ENCODE measurements at places on chromosomes 5 and 9.

- DNase-seq = no peak
Observed at GRCh38 chr5:32029261-32029660, 144.9 kb downstream of the GOLPH3 start.

DNA sequence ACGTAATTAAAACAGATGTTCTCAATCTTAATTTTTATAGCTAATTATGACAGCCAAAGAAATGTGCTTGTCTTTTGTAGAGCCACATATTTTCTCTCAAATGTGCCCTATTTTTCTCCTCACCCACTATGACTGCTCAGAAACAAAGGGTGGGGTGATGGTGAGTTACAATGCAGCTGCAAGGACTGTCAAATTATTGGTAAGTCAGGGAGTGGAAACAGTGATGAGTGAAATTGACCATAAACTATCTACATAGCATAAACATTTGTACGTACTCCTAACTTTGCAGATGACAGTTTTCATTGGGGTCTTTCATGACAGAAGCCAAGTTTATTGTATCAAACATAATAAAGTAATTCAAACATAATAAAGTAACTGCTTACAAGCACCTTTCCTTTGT is 215.9 kb downstream of the MCTP1 start:
- no peak for DNase-seq

GRCh38 chr9:92151691-92152393 is 36.6 kb upstream of the SPTLC1 start:
- no peak for DNase-seq

DNA sequence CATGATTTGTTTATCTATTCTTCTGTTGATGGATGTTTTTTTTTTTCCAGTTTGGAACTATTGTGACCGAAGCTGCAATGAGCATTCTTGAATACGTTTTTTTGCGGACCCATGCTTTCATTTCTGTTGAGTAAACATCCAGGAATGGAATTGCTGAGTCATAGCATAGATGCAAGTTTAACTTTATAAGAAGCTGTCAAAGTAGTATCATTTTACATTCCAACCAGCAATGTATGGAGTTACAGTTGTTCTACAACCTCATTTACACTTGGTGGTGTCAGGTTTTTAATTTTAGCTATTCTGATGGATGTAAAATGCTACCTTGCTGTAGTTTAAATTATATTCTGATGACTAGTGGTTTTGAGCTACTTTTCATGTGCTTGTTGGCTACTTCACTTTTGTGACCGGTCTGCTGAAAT is 49.0 kb downstream of the NPR3 start:
- no peak for DNase-seq

DNA sequence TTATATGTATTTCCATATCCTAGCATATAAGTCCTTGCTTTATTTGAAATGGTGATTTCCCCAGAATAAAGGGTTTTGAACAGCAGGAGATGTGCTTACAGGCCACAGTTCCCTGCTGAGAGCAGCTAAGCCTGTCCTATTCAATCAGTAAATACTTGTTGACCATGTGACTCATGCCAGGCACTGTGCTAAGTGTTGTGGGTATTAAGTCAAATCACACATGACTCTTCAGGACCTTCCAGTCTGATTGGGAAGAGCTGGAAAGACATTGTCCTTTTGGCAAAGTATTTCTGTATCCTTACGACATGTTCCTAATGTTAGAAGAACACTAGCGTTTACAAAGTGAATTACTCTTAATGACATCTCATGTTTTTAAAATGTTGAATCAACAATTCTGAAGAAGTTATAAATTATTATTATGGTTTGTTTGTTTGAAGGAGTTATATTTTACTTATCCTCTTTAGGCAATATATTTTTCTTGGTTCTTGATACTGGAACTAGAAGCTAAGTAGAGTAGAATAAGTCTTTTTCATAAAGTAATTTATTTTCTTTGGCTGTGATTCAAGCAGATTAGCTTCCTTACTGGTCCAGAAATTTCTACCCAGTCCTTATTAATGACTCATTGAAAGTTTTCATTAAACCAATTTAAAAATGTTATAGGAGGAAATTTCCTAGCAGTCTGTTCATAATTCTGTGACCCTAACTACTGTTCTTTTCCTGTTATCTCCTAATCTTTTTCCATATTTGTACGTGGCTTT is 82.1 kb downstream of the GAPVD1 start:
- DNase-seq = no peak

DNA sequence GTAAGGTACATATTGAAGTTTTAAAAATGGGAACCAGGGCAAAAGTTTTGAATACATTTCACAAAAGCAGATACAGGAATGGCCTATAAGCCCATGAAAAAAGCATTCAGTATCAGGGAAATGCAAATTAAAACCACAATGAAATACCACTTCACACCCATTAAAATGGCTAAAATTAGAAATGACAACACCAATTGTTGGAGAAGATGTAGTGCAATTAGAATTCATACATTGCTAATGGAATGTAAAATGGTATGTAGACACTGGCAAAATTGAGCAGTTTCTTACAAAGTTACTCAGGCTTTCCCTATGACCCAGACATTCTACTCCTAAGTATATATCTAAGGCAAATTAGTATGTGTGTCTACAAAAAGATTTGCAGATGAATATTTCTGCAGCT is 34.2 kb downstream of the CDC14B start:
- no peak for DNase-seq

GRCh38 chr9:10268531-10269485 is 344.0 kb downstream of the PTPRD start:
- no peak for DNase-seq

GRCh38 chr9:107102011-107102410 is 181.1 kb upstream of the RAD23B start:
- no peak for DNase-seq

DNA sequence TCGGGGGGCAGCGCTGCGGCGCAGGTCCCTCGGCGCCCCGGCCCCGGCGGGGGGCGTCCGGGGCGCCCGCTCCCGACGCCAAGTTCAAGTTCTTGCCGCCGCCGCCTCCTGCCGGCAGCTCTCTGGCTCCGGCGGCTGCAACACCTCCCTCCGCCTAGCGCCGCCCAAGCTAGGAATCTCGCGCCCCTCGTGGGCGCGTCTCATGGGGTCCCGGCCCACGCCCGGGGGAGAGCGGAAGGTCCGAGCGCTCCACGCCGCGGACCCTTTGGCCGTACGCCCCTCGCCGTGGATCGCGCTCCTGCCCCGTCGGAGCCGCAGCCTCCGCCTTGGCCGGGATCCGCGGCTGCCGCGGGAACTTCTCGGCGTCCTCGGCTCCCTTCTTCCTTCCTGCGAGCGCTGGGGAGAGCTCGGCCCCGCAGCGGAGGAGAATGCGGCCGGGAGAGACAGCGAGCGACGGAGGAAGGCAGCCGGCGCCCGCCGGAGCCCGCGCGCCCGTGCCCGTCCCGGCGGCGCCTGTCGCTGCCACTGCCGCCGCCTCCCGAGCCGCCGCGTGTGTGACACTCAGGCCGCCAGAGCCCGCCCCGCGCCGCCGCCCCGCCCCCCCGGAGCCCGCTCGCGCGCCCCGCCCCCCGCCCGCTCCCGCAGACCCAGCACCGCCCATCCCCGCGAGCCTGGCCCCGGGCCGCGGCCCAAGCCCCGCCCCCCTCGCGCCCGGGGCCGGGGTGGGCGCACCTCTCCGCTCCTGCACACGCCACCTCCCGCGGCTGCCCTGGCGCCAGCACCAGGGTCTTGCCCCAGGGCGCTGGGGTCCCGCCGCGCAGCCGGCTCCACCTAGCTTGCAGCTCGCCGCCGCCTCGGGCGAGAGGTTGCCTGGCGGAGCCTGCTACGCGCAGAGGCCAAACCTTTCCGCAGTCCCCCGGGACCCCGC is at the start of gene SHB:
Gene SHB (minus strand): TSS at position 527 of the 928 bp plus-strand sequence. CDS start 582 bp downstream, outside the sequence.
- peak; percentile 92 for DNase-seq

DNA sequence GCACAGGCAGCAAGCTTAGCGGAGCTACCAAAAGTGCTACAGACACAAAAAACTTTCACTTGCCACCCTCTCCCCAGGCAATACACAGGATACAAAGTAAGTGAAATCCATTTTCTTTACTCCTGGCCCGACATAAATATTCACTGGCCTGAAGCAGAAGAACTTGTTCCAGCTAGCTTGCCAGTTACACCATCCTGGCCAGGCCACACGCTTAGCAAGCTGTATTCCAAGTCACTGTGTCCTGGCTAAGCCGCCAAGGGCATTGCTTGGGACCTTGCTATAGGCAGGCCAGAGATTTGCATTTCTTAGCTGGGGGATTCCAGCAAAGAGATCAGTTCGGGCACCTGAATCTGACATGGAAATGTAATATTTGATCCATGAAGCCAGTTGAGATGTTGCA is 71.0 kb upstream of the SLC1A3 start:
- DNase-seq = no peak

GRCh38 chr9:89175828-89176261 is 2.8 kb downstream of the SHC3 start:
- no peak for DNase-seq

DNA sequence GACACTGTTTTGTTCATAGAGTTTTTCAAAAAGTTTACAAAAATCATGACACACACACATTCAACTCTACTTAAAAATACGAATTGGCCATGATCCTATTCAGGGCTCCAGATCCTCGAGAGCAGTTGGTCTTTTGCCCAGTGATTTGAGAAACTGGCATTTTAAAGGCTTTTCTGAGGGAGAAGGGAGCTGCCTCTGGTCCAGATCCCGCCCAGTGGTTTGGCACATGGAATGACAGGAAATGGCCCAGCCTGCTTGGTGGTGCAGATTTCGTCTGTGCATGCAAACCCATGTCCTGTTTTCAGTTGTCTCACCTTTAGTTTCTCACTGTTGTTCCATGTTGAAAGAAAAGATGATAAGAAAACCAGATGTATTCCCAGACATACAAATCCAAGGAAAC is 3.6 kb downstream of the CAMK4 start:
- peak; percentile 73 for DNase-seq

DNA sequence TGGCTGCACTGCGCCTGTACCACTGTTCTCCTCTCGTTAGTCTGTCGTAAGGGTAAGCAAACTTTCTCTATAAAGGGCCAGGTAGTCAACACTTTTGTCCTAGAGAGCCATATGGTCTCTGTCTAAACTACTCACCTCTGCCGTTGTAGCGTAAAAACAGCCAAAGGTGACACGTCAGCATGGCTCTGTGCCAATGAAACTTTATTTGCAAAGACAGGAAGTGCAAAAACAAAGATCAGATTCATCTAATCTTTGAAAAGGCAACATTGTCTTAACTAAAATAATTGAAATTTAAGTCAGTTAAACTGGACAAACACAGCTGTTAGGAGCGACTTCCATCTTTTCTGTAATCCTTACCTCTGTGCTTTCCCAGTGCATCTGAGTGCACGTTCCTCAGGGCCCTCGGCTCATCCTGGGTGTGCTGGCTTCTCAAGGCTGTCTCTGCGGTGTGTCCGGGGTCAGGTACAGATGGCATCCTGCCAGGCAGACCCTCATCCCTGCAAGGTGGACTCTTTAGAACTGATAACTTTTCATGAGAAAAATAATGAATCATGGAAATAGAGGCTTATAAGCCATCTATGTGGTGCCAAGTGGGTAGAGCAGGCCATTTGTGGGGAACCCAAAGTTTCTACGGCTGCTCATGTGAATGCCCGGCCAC is 35.2 kb upstream of the IRX4 start:
- no peak for DNase-seq

DNA sequence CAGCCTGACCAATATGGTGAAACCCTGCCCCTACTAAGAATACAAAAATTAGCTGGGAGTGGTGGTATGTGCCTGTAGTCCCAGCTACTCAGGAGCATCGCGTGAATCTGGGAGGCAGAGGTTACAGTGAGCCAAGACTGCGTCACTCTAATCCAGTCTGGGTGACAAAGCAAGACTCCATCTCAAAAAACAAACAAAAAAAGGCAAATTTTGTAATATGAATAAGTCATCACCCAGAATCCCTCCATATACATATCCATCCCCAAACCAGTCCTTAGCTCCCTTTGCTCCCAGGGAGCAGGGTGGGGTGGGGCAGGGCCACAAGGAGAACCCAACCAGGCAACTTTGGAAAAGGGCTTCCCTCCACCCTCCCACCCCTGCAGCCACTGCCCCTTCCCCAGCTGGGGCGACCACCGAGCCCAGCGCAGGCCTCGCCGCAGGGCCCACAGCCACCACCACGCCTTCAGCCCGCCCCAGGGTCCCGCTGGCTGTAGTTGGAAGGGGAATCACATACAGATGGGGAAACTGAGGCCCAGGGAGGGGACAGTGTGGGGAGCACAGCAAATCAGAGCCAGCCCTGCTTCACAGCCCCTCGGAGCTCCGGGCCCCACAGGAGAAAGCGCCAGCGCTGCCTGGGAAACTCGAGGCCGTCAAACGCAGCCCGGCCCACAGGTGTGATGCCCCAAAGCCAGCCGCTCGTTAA is 7.8 kb downstream of the NOTCH1 start:
- DNase-seq = no peak

- no peak for DNase-seq
Observed at GRCh38 chr5:178423431-178423830, 166.8 kb downstream of the COL23A1 start.

DNA sequence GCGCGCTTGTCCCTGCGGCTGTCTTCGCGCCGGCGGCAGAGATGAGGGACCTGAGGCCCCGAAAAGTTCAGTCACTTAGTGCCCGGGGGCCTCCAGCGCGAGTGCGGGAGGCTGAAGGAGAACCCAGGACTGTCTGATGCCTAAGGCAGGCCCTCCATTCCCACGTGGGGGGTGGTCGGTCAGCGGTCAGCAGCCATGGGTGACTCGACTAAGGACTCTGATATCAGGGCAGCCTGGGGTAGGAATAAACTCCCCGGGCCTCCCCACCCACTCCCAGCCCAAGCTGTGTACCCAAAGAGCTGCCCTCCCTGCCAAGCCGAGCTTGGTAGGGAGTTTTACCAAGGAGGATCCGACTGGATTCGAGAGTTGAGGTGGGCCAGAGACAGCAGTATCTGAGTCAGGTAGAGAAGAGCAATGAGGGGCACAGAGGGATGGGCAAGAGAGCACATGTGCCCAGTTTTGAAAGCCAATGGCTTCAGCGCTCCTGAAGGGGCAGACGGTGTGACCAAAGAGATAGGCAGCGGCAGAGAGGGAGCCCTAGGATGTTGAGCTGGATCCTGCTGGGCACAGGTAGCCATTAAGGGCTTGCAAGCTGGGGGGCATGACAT is 787 bp downstream of the FGFR4 start:
- no peak for DNase-seq

DNA sequence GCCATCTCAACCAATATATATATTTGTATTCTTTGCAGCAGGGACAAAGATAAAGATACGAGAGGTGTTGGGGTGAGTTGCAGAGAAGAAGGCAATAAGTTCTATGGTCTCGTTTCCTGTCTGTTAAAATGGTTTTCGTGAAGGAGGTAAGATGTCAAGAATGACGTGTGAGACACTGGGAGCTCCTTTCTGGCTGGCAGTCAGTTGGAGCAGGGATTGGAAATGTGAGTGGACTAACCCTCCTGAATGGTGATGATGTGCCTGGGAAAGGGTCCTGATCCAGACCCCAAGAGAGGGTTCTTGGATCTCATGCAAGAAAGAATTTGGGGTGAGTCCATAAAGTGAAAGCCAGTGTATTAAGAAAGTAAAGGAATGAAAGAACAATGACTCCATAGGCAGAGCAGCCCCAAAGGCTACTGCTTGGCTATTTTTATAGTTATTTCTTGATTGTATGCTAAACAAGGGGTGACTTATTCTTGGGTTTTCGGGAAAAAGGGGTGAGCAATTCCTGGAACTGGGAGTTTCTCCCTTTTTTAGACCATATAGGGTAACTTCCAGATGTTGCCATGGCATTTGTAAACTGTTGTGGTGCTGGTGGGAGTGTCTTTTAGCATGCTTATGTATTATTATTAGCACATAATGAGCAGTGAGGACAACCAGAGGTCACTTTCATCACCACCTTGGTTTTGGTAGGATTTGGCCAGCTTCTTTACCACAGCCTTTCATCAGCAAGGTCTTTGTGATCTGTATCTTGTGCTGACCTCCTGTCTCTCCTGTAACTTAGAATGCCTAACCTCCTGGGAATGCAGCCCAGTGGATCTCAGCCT is 53.7 kb downstream of the SPATA31C2 start:
- no peak for DNase-seq

- no peak for DNase-seq
Observed at GRCh38 chr9:94649100-94649819, 9.9 kb upstream of the FBP1 start.

Measured in activated effector memory CD4-positive, alpha-beta T cell treated with anti-CD3 and anti-CD28 coated beads, Interleukin-2, amount 50 U/mL, for 16 hours (primary cell).